Hematopoietic multipotent progenitor cell (in vitro differentiated cells): ENCODE measurements at places on chromosomes 13 and 19.

DNA sequence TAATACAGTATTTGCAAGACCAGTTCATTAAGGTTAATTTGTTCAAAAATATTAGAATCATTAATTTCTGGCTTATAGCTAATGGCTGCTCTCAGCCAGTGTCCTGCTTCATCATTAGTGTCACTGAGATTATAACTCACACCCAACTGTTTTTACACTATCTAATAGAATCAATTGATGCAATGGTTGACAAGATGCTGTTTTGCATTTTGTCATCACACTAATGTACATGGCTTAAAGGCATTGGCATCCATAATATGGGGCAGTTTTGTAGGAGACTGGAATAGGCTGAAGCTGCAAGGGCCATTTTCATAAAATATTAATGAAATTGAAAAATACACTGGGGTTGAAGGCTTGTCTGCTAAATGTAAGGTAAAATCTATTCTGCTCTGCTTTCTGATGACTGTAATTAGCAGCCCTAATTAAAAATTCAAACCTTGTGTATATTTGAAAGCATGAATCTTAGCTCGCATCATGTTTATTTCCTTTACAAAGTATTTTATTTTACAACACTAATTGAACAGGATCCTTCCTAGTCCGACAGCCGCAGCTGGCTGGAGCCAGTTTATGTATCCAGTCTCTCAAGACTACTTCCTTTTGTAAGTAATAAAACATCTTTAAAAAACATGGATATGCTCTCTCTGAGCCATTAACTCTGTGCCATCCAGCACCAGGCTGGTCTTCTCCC lies 296.7 kb downstream of the POU4F1 start:
- no peak for DNase-seq

DNA sequence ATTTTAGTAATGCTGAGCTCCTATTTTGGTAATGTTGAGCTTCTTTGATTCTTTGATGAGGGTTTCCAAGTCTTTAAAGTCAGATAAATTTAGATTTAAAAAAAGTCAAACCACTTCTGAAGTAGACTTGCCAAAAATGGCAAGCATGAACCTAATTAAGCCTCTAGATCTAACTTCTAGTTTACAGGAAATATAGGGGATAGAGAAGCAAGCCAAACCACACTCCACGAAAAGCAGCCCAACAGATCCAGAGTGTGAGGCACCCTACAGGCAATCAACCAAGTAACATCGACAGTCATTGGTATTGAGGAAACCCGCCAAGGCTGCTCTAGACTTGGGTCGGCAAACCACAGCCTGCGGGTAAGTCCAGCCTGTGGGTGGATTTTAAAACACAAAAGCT lies 3.7 kb downstream of the GGACT start:
- DNase-seq: no peak

GRCh38 chr19:9839415-9839814 lies 4.3 kb downstream of the PIN1 start:
- no peak for DNase-seq

- no peak for DNase-seq
Observed at GRCh38 chr13:44573790-44574465, 2.2 kb downstream of the TSC22D1 start.

- no peak for DNase-seq
Observed at GRCh38 chr13:112721198-112722104, 31.6 kb downstream of the ATP11A start.

- DNase-seq: no peak
Observed at GRCh38 chr19:5091684-5092480, 123.0 kb downstream of the KDM4B start.
